ENCODE measurements at places on chromosomes 4 and X.

DNA sequence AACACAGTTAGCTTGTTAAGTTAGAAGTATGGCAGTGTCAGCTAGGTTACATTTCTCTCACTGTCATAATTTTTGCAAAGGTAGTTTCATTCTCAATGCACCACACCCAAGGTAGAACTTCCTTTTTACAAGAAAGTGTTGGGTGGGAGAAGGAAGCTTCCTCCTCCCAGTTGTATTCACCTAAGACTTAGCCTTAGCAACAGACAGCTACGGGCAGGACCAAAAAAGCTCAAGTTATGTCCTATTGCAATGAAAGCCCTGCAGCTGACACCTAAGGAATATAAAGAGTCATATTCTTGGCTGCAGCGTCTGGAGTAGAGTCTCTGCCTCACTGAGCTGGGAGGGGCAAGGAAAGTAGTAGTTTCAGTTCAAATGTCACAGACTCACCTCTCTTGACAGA lies 25.1 kb upstream of the PRDM8 start:
- DNase-seq, result no peak

GRCh38 chr4:924107-925096 lies 7.7 kb downstream of the GAK start:
- DNase-seq, result no peak

DNA sequence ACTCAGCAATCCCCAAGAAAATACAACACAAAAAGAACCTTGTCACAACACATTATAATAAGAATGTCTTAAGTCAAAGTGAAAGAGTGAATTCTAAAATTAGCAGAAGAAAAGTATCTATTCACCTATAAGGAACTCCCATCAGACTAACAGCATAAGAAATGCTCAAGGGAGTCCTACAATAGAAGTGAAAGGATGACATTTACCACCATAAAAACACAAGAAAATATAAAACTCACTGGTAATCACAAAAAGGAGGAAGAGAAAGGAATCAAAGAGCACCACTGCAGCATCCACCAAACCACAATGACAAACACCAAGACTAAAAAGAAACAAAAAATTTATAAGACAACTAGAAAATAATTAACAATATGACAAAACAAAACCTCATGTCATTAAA lies 257.0 kb upstream of the AGTR2 start:
- DNase-seq, result no peak

- DNase-seq, result no peak
These were observed 625 bp downstream of the RTL9 start for GRCh38 chrX:110359273-110359672.

- DNase-seq, result no peak
These were observed 1233.3 kb upstream of the PABPC4L start for GRCh38 chr4:135434936-135435335.

DNA sequence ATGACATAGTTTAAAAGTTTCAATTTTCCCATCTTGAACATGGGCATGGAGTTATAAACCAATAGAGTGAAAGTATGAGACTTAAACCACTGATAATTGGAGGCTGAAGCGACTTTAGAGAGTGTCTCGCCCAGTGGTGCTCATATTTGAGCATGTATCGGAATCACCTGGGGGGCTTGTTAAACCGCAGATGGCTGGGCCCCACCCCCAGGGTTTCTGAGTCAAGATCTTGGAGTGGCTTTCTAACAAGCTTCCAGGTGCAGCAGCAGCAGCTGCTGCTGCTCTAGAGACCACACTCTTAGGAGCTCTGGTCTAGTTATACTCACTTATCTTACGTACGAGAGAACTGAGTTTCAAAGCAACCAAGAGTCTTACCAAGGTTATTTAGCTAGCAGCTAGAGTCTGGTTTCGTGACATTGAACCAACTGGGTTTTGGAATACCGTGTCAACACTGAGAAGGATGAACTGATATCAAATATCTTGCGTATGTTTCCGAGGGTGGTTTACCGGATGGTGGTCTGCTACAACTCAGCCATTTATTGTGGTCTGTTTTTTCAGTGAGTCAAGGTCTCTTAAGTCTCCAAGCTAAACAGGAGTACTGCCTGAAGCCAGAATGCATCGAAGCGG lies 5.9 kb downstream of the PHEX start:
- DNase-seq, result no peak

- DNase-seq, result no peak
These were observed 204.3 kb downstream of the SHROOM3 start for GRCh38 chr4:76639288-76639687.

DNA sequence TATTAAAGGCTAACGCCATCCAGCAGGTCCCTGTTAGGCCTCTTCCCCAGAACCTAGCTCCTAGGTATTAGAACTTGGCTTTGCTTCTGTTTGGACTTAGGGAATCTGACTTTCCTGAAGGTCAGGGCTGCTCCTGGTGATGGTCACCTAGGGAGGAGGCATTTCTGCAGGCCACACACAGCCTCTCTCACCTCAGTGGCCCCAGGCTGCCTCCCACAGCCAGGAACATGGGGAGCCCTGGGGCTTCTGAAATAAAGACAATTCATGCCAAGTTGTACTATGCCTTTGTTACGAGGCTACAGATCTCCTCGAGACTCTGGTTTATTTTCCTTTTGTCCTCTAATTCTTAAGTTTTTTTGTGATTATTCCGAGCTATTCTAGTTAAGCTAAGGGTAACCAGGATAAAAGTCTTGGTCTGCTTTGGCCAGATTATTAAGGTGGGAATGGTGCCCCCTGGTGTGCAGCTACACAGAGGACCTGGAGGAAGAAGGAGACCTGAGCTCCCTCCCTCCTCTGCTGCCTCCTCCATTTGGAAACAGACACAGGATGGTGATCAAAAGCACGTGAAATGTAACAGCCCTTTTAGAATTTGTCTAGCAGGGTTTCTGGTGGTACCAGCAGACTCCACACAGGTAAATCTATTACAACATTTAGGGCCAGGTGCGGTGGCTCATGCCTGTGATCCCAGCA lies 131.0 kb downstream of the DCLK2 start:
- peak; percentile 58 for DNase-seq

GRCh38 chr4:2458546-2459491 lies 10.1 kb upstream of the RNF4 start:
- DNase-seq, result no peak

GRCh38 chr4:99894998-99895397 lies 771 bp upstream of the LAMTOR3 start:
- no peak for DNase-seq

GRCh38 chrX:100931218-100931924 lies 2.7 kb upstream of the XKRX start:
- no peak for DNase-seq

- DNase-seq, result no peak
These were observed 85.4 kb downstream of the FAM13A start for GRCh38 chr4:88971536-88971935.

DNA sequence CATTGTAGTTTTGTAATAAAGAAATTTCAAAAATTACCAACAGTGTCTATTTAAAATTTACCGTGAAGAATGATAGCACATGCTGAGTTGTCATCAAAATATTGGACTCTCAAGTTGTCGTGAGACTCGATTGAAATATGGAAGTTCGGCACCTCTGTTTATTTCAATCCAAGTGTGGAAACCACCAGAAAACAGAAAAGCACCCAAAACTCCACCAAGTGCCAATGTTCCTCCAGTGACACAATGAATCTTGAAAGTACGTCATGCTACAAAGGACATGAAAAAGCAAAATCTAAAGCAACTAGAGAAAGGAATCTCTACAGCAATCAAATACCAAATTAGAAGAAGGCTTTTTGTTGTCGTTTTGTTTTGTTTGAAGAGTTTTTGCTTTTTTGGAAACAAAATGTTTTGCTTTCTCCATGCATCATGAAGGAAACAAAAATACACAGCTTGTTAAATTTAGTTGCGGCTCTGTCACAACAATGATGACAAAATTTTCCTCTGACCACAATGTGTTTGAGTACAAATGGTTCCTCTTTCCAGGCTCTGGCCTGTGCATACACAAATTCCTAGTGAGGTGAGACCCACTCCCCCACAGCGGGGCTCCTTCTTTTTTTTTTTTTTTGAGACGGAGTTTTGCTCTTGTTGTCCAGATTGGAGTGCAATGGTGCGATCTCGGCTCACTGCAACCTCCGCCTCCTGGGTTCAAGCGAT lies 9.6 kb upstream of the IL13RA1 start:
- no peak for DNase-seq
